ENCODE measurements at places on chromosomes 16 and 17.
A peak's percentile ranks its signal among the peaks of the same experiment; 100 is the strongest.

- DNase-seq = no peak
These were observed 11.8 kb downstream of the CTRB1 start for GRCh38 chr16:75230471-75231110.

DNA sequence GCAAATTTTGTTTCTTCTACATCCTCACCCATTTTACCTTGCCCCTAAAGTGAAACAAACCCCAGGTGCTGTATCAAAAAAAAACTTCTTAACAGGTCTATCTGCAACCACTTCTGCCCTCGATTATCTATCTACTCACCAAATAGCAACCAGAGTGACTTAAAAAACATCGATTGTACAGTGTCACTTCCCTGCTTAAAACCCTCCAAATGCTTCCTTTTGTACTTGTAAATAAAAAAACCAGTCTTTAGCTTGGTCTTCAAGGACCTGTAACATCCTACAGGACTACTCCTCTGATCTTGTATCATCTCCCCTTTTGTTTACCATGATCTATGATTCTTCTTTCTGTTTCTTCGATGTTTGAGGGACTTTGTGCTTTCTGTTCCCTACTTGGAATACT, 82.7 kb upstream of the CORO6 start:
- no peak for DNase-seq

GRCh38 chr16:65531475-65531874, 409.6 kb upstream of the CDH11 start:
- DNase-seq = no peak

DNA sequence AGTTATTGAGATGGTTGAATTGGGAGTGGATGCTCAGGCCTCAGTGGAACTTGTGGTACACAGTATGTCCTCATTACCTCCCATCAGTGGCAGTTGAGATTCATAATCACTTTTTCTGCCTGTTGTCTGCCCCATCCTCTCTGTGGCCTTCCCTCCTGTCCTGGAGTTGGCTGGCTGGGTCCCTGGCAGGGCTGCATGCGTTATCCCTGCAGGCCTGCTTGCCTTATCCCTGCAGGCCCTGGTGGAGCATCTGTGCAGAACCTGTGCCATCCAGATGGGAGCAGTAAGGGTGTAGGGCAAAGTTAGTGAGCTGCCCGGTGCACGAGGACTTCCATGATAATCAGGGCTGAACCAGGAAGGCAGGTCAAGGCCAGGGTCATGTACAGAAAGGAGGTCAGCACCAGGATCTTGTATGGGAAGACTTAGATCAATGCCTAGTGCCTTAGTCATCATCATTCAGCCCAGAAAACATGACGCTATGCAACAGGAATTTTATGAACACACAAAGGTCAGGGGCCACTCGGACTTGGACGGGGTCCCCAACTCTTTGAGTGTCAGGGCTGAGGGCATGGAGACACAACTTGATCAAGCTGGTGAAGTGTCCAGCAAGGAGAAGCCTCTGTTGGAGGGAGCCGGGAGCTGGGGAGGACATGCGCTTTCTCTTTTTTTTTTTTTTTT, 47.2 kb downstream of the ABCC1 start:
- DNase-seq = no peak

- DNase-seq = no peak
These were observed 16.3 kb downstream of the TNRC6A start for GRCh38 chr16:24745791-24746190.

GRCh38 chr16:88915639-88916327, 49.3 kb upstream of the PABPN1L start:
- DNase-seq = no peak

GRCh38 chr16:88008840-88009239, 57.6 kb downstream of the BANP start:
- DNase-seq = no peak

- no peak for DNase-seq
These were observed 10.3 kb upstream of the TNS4 start for GRCh38 chr17:40511667-40512220.

DNA sequence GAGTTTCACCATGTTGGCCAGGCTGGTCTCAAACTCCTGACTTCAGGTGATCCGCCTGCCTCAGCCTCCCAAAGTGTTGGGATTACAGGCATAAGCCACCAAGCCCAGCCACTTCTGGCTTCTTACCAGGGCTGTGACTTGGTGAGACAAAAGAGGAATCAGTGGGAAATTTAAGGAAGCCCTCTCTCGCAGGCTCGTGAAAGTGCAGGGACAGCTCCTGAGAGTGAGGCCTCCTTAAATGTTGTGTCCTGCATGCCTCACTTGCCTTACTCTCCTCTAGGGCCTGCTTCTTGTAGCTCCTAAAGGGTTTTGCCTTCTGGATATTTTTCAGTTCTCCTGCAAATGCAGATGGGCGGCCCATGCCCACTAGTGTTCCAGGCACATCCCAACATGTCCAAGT, 5.2 kb downstream of the AHSP start:
- no peak for DNase-seq

DNA sequence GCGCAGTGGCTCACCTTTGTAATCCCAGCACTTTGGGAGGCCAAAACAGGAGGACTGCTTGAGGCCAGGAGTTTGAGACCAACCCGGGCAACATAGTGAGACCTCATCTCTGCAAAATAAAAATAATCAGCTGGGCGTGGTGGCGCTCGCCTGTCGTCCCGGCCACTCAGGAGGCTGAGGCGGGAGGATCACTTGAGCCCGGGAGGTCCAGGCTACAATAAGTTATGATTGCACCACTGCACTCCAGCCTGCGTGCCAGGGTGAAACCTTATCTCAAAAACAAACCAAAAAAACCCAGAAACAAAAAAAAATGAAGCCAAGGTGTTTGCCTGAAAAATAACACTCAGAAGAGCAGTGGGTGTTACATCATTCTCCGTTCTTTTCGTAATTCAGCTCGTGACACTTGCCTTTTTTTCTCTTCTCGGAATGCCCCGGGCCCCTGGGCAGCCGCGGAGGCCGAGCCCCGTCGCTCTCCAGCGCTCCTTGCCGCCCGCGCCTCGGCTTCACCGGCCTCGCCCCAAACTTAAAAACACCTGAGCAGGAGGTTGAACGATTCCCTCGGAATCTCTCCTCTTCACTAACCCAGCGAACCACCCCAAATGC, 17.0 kb downstream of the PRCD start:
- DNase-seq = peak; percentile 37

GRCh38 chr16:70697594-70698170, 11.8 kb upstream of the MTSS2 start:
- DNase-seq = no peak

DNA sequence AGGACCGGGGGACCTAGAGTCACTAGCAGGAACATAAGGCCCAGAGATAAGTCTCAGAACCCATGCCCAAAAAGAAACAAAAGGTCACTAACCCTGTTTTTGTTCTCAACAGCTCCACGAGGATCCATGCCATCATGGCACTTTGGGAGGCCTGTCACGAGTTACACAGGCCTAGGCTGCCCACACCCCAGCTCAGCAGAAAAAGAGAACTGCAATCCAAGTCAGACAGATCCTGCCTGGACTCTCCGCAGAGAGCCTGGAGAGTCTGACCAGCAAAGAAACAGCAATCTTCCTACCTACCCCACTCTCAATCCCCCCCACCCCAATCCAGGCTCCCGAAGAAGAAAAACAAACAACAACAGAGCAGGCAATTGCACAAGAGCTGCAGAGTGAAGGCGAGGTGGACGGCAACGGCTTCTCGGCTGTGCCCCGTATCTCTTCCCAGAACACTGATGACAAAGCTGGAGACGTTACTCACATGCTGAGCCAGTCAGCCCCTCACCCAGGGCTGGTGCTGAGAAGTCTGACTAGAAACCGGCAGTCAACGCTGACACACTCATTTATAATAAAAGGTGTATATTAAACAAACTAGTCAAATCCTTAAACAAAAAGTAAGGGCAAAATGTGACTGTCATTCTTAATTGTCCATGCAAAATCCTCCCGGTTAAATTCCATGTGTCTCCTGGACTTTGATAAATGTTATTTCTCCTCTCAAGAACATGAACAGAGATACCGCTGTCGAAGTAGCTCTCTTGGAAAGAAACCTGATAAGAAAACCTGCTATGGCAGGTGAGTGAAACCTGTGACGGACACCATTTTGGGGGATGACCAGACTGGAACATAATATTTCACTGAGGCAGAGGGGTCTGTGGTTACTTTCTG, 89.3 kb downstream of the SMG6 start:
- DNase-seq = peak; percentile 58

DNA sequence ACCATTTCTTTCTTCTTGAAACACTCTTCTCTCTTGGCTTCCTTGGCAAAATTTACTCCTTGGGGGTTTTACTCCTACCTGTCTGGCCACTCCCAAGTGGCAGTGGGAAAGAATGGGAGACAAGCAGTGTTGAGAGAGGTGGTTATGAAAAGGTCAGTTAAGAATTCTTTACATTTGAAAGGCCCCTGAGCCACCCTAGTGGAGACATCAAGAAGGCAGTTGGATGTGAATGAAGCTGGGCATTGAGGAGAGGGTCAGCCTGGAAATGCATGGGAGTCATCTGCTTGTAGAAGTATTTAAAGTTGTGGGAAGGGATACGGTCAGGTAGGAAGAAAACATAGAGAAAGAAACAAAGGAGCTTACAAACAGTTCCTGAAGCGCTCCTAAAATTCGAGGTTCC, 42.3 kb upstream of the CCNF start:
- DNase-seq = no peak

DNA sequence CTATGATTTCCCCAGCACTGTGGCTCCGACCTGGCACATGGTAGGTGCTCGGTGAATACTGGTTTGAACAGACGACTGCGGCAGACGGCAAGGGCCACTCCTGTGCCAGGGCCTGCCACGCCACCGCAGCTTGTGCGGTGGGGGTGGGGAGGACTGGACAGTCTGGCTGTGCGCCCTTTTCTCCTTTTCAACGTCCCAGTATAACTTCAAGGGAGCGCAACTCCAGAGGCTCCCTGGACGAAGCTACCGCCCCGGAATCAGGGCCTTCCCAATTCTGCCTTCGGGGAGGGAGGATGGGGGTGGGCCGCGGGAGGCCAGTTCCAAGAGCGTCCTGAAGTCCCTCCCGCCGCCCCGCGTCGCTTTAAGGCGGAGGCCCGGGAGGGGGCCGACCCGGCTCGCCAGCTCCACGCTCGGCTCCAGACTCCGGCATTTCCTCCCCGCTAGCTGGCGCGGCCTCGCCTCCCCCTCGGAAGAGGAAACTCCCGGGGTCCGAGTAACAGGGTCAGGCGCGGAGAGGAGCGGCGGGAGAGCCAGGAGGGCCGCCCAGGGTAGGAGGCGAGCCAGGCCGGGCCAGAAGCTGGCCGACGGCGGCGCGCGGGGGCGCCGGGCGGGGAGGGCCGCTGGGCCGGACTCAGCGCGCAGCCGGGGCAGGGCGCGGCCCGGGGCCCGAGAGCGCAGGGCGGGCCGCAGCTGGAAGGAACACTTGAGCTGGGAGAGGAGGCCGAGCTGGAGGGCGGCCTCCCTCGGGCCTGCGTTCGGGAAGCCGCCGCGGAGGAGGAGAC, at the start of gene ITPRIPL2:
Gene ITPRIPL2 (plus strand): TSS at position 388 of the 782 bp plus-strand sequence. CDS start 498 bp downstream, outside the sequence.
- peak; percentile 43 for DNase-seq

DNA sequence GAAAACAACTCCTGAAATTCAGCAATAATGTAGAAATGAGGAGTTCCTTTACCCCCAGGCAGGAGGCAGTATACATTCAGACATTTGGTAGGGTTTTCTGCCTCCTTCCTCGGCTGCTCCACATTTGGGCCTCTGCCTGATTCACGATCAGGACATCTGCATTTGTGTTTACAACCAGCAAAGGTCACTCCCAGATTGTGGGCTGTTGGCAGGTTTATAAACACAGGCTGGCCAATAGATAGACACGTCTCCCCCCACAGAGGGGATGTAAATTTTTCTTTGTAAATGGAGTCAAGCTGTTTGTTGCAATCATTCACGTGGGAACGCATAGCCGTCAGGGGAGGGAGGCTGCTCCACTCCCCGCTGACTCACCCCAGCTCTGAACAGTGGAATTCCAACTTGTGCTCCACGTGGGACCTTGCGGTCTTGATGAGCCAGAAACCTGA, 252.1 kb upstream of the N4BP1 start:
- no peak for DNase-seq

GRCh38 chr17:43011728-43012472, 5.3 kb downstream of the IFI35 start:
- no peak for DNase-seq

- peak; percentile 32 for DNase-seq
These were observed 60.1 kb upstream of the TMEM132E start for GRCh38 chr17:34519282-34519681.

DNA sequence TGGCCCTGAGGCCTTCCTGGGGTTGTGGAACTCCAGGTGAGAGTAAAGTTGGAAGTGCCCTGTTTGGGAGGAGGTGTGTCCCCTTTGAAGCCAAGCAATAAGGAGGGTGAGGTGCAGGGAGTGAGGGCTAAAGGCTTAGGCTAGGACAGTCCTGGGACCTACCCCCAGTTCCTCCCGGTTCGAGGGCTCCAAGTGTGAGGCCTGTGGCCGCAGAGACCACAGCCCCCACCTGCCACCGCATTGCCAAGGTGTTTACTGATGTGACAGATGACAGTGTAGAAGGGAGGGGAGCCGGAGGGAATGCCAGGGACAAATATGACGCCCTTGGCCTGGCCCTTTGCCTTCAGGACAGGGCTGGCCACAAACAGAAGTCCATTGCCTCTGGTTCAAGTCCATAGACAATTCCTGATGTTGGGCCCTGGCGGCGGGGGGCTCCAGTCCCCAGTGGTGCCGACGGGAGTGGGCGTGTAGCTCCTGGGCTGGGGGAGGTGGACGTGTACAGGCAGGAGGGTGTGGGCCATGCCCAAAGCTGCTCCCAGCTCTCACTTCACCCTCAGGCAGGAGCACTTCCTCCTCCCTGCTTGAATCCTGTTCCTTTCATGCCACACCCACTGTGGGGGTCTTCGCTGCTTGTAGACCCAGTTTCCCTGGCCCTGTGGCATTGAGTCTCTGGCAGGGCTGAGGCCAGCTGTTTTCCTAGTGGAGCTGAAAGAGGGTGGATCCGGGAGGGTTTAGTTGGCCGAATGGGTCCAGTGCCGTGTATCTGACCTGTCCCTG, 3.2 kb downstream of the ADORA2B start:
- DNase-seq = no peak

GRCh38 chr17:43517161-43517560, 29.0 kb downstream of the ETV4 start:
- DNase-seq = no peak

DNA sequence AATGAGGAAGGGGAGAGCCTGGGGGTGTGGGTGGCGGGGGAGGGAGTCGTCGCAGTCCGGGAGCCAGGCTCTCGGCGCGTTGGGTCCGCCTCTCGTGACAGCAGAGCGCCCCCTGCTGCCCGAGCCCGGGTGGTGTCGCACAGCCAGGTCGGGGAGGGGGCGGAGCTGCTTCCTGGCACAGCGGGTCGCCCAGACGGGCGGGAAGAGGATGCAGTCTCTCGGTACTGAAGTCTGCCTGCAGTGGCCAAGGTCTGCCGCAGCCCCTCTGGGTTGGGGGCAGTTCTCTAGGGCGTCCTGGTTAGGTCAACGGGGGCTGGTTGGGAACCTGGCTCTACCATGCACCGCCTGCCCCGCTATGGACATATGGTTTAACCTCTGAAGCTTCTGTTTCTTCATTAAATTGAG, 38.2 kb upstream of the CCDC182 start:
- peak; percentile 88 for DNase-seq

- DNase-seq = no peak
These were observed 73.2 kb downstream of the KNOP1 start for GRCh38 chr16:19644877-19645276.

GRCh38 chr17:41928693-41929251, 1.6 kb upstream of the ODAD4 start:
- DNase-seq = peak; percentile 33

- peak; percentile 83 for DNase-seq
These were observed at the start of gene ANTKMT for GRCh38 chr16:720990-721764. ANTKMT (plus strand) TSS chr16:721146; CDS start chr16:721275, 129 bp downstream.

GRCh38 chr16:66298006-66298405, 68.5 kb upstream of the CDH5 start:
- DNase-seq = no peak
